Activated CD4-positive, alpha-beta T cell treated with anti-CD3 and anti-CD28 coated beads, Interleukin-2, Interleukin-6, amounts not matched to agents 100 ng/mL and 50 ng/mL, durations not matched to agents 16 hours and 8 hours (primary cell): ENCODE measurements at places on chromosomes 2 and 18.

GRCh38 chr2:118065015-118065706 is 23.1 kb upstream of the INSIG2 start:
- DNase-seq, result no peak

- no peak for DNase-seq
Measured at GRCh38 chr2:85179541-85179940, 46.3 kb downstream of the TCF7L1 start.

DNA sequence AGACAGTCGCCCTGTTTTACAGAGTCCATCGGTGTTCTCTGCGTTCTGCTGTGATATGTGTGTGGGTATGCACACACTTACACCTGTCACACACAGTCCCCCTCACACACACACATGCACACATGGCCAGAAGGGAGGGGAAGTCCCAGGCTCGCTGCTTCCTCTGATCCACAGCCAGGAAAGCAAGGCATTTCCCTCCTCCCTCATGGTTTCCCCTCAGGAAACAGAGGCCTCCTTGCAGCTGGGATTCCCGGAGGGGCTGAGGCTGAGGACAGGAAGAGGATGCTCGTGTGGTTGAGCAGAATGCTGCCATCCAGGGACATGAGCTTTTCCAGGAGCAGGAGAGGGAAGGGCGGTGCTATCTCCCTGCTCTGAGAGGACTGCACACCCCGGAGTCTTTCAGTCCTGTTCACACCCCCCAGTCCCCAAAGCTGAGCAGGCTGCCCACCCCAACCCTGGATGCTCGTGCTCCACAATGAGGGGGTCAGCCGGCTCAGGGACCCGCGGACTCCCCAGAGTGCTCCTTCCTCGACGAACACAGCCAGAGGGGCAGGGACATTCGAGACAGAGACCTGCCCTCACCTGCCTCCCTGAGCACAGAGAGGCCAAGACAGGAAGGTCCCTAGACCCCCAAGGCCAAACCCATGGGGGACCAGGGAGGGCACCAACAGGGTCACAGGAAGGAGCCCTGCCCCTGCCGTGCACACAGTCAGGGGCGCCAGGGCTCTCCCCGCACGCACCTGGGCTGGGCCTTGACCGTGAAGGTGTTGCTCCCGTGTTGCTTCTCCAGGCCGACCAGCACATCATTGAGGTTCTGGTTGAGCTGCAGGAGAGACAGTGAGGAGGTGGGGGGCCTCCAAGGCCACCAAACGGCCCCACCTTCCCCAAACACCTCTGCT is 45.3 kb downstream of the BIN1 start:
- DNase-seq, result no peak

GRCh38 chr2:763766-764525 is 86.7 kb upstream of the TMEM18 start:
- DNase-seq, result no peak

GRCh38 chr2:53183581-53183980 is 584.0 kb upstream of the CHAC2 start:
- DNase-seq, result no peak

DNA sequence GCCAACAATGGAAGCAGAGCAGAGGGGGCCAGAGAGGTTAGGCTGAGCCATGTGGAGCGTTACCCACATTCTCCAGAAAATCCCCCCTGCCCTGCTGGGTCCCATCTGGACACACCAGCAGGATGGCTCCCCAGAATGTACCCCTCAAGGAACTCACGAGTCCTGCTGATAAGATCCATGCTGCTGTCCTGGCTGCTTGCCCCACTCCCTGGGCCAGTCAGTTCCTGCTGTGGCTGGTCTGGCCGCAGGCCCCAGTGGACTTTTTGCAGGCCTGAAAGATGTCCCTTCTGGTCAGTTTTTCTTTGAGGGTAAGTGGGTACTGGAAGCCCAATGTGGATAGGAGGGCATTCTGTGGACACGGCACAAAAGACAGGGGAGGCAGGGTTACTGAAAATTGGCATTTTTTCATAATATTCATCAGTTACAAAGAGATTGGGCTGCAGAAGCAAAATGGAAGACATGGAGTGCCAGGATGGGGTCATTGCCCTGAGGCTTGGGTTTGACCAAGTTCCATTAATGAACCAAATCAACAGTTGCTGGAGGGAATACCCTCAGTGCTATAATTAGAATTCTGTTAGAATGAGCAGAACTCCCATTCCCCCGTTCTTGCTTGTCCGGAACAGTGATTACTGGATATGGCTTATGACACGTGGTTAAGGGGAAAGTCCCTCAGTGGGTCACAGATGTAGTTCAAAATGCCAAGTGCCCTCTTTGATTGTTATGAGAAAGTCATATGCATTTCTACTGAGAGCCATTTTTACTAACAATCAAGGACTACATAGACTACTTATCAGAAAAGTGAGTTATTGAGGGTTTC is 38.7 kb downstream of the SLC4A5 start:
- peak; percentile 31 for DNase-seq

DNA sequence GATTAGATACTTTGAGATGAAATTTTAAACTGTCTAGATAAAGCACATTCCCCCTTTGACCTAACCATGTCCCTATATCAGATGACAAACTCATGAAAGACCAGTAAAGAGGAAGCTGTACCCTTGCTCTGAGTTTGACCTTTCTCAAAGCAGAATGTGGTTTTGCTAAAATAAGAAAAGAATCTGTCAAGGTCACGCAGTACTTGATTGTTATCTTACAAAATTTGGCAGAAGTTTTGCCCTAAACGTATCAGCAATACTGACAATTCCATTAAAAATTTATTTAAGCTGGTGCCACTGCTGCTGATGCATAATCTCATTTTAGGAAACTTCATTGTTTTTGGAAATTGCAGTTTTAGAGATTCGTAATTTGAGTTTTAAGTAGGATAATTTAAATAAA is 31.2 kb upstream of the GALM start:
- no peak for DNase-seq

DNA sequence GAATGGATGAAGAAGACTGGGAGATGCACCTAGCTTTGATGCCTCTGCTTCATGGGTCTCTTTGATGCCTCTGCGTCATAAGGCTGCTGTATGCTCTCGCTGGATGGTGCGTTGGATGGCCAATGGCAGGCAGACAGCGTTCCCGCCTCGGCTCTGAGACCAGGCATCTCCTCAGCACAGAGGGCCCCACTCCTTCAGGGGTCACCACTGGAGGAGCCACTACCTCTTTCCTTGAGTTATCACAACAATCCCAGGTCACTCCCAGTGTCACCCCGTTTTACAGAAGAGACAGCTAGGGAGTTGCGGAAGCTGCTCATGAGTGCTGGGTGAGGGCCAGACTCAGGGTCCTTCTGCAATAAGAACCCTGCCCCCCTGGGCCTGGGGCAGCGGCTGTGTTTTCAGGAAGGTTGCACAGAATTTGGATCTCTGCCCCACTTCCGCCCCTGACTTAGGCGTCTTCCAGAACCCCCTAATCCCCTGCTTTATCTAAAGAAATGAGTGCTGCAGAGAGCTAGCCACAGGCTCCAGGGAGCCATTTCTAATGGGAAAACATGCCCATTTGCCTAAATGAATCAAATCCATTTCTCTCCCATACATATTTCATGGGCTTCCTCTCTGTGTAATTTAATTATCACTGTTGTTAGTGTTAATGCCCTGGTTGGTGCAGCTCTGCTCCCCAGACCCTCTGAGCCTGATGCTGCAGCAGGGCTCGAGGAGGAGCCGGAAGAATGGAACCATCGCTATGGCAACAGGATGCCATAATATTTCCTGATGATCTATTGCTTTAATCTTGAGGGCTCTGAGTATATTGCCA is 131.8 kb upstream of the HS6ST1 start:
- no peak for DNase-seq

- no peak for DNase-seq
Measured at GRCh38 chr18:677145-677544, 19.7 kb downstream of the TYMS start.

- DNase-seq, result peak; percentile 32
Measured at GRCh38 chr2:134021830-134022524, 231.9 kb upstream of the MGAT5 start.

- DNase-seq, result no peak
Measured at GRCh38 chr18:50183556-50183955, 11.4 kb downstream of the MYO5B start.
